Mucosa of gallbladder (tissue), 1 donor: ENCODE measurements at places on chromosomes 2 and 18. TPM values are rescaled to one million over a fixed set of nuclear protein-coding genes. Genes with fewer than 3 reads are reported as not detected.

The HOXD10 gene
- total RNA-seq: not detected

GRCh38 chr2:61834893-61835292, 19.0 kb downstream of the FAM161A start:
- DNase-seq: no peak

- DNase-seq: no peak
Observed at GRCh38 chr2:202883987-202884675, 12.6 kb upstream of the ICA1L start.

The IL1RN gene
- 32.4 TPM for total RNA-seq

The ATP6V1C2 gene
- 0.26 TPM for total RNA-seq

DNA sequence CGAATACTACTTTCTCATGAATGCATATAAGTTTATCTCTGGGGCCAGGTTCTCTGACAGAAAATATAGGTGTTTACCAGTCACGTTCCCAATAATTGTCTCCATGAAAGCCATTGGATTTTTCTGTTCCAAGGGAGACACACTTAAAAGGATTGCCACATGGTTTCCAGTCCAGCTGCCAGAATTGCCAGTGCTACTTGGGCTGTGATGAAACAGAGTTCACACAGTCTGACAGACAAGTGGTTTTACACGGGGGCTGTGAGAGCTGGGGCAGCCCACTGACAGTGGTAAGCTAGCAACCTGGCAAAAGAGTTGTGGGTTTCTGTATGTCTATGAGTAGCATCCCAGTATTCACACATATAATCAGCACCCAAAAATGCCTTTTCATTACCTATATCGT, 27.7 kb upstream of the ATRAID start:
- DNase-seq: no peak
